ENCODE measurements at places on chromosomes 2 and 18. TPM values are rescaled to one million over a fixed set of nuclear protein-coding genes. Genes with fewer than 3 reads are reported as not detected.

The MAPRE3 gene
- polyA plus RNA-seq, result 1.7 TPM

The PIEZO2 gene
- not detected for polyA plus RNA-seq

The CNDP1 gene
- polyA plus RNA-seq, result not detected

DNA sequence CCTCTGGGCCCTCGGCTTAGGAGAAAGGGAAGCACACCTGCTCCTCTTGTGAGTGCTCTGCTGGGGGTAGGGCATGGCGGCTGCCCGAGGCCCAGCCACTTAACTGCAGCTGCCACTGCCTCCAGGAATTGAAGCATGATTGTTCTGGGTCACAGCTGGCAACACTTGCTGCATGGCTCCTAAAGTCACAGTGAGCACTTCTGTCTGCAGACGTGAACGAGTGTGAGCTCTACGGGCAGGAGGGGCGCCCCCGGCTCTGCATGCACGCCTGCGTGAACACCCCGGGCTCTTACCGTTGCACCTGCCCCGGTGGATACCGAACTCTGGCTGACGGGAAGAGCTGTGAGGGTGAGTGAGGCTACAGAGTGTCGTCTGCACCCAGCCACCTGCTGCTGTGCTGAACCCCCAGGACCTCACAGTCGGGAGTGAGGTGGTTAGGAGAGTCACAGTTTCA, 44.4 kb downstream of the FBLN7 start:
- H3K27me3 ChIP-seq, result peaks cover 13% of the 10 kb centered on the region
- no peak for DNase-seq
- no peak overlapping the region for H3K27ac ChIP-seq
- H3K36me3 ChIP-seq, result no peaks in the 10 kb centered on the region
- H3K4me1 ChIP-seq, result peaks cover 2% of the 10 kb centered on the region
- H3K4me3 ChIP-seq, result no peak overlapping the region

GRCh38 chr18:10475654-10476291, 21.3 kb downstream of the APCDD1 start:
- H3K4me3 ChIP-seq, result no peak overlapping the region
- H3K27me3 ChIP-seq, result no peaks in the 10 kb centered on the region
- H3K4me1 ChIP-seq, result no peaks in the 10 kb centered on the region
- H3K27ac ChIP-seq, result no peak overlapping the region
- DNase-seq, result no peak
- H3K36me3 ChIP-seq, result no peaks in the 10 kb centered on the region
